ENCODE measurements at places on chromosomes 3 and 15. TPM values are rescaled to one million over a fixed set of nuclear protein-coding genes. Genes with fewer than 3 reads are reported as not detected.

DNA sequence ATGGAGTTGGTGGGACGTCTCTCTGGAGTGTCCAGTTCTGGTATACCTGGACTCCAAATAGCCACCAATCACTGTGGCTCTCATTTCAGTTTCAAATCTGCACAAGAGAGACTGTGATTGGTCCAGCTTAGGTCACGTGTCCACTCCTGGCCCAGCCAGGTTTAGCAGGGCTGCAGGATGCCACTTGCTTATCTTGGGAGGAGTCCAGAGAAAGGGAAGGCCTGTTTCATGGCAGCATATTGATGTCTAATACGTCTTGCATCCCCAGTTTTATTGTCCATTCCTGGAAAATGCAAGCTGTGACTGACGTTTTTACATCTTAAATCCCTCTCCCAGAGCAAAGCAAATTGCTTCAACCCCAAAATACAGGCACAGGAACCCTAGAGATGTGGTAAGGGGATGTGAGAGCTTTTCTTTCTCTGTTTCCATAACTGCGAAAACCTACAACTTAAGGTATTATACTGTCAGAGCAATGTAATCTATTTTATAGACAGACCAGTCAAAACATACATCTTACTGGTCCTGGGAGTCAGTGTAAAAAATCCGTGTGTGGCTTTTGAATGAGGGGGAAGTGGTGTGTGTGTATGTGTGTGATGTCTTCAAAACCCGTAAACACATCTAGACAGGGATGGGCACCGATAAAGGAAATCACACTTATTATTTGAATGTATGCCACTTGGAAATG, 274.4 kb downstream of the TLE3 start:
- DNase-seq: no peak

GRCh38 chr3:134453631-134454030, 32.2 kb downstream of the ANAPC13 start:
- no peak for DNase-seq

TRIM42 gene
- not detected for total RNA-seq

DNA sequence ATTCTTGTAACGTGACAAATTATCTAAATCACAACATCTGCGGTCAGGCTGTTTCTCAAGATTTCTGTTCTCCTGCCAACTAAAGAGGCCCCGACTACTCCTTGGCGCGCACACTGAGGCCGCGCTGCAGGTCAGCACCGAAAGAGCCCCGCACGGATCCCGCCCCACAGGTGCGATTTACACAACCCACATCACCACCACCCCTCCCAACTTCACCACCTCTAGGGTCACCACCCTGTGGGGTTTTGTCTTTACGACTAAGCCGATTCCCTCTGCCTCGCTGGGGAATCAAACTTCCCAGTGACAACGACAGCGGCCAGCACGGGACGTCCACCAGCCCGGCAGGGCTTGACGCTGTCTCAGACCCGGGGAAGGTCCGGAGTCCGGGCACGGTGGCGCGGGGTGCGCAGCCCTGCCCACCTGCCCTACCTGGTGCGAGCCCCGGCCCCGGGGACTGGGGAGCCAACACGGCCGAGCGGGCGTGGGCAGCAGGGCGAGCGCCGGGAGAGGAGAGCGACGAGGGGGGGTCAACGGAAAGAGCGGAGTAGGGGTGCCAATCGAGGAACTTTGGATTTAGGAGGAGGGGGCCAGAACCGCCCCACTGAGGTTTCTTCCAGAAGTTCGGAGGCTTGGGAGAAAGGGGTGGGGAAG, 764 bp downstream of the UACA start:
- DNase-seq: peak; percentile 3

SNX22 gene
- 1.3 TPM for total RNA-seq

DNA sequence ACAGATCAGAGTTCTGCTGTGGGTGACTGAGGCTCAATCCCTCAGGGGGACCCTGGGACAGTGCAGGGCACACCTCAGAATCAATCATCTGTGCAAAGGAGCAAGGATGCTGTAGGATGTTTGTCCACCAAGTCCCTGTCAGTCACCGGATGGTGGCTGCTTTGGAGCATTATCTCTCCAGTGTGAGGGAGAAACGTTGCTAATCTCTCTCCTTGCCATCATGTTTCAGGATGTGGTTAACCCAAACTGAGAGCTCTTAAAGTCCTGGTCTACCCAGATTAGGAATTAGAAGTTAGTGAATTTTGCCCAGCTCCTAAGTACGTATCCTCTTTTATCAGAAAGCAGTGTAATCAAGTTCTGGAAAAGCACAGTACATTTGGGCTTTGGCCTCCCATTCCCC, 26.2 kb upstream of the LRRC3B start:
- no peak for DNase-seq

GRCh38 chr15:38707802-38708671, 143.4 kb upstream of the RASGRP1 start:
- DNase-seq: peak; percentile 48

IQCH gene
- 0.72 TPM for total RNA-seq

TTLL13 gene
- 0.85 TPM for total RNA-seq

Data from naive thymus-derived CD4-positive, alpha-beta T cell (primary cell).